ENCODE measurements at places on chromosomes 2 and 18.

- DNase-seq, result no peak
Measured at GRCh38 chr2:180652794-180653193, 327.6 kb upstream of the UBE2E3 start.

DNA sequence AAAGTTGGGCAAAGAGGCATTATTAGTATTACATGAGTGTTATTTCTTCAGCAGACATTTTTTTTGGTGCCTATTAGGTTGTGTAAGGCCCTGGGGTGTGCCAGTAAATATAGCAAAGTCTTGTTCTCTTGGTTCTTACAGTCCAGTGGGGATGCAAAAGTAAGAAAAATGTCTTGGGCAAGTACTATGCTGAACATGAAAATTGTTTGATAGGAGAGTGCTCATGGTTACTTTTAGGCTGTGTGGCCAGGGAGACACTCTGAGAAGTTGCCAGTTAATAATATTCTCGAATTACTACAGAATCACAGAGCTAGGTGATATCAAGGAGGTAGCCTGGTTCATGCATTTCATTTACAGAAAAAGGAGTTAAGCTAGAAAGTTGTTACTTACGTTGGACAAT, 1.9 kb downstream of the AGFG1 start:
- no peak for DNase-seq

GRCh38 chr18:33062834-33063364, 290.1 kb upstream of the KLHL14 start:
- DNase-seq, result no peak

GRCh38 chr18:34978953-34979608, 62.1 kb upstream of the MAPRE2 start:
- peak; percentile 82 for DNase-seq
